Left renal pelvis (tissue), 4 donors: ENCODE measurements at places on chromosomes 5 and 9.
A peak's percentile ranks its signal among the peaks of the same experiment; 100 is the strongest.

GRCh38 chr9:126708178-126708577 is 94.5 kb downstream of the LMX1B start:
- DNase-seq = no peak

DNA sequence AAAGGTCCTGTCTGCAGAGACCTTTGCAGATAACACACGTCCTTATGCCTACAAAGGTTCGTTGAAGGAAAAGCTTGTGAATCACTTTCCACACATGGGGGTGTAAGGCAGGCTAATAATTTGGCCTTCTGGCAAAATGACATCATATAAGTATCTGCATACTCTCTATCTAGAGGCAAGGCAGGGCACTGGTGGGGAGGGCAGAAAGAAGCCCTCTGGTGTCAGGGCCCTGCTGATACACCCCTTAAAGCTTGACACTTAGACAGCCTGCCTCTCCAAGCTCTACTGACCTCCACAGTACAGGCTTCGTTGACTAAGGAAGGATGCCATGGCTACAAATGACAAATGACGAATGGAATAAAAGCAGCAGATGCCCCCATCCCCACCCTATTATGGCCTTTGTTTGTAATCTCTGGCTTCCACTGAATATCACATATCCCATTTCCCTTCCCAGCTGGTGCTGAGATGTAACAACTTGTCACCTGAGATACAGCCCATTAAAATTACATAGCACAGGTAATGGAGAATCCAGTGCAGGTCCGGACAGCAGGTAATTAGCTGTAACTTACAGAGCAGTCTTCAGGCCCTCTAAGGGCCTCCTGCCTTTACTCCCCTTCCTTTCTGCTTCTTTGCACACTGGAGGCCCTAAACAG is 76.9 kb upstream of the IFNK start:
- DNase-seq = no peak

- no peak for DNase-seq
These were observed 86.9 kb downstream of the AOPEP start for GRCh38 chr9:94813379-94813778.

DNA sequence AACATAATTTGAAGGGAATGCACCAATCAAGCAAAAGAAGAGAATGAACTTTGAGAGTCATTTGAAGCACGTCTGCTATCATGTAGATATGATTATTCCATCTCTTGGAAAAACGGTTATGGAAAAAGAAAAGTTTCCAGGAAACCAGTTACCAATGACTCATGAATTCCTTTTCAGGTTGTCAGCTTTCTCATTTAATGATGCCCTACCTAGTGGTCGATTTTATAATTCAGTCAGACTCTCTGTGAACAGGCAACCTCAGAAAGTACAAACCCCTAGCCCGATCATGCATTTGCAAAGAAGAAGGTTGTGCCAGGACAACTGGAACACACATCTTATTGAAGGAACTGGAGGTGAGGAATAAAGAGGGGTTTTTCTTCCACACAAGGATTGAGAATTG is 355.1 kb upstream of the GRIA1 start:
- DNase-seq = no peak

GRCh38 chr5:3604501-3604900 is 8.9 kb downstream of the IRX1 start:
- DNase-seq = no peak

DNA sequence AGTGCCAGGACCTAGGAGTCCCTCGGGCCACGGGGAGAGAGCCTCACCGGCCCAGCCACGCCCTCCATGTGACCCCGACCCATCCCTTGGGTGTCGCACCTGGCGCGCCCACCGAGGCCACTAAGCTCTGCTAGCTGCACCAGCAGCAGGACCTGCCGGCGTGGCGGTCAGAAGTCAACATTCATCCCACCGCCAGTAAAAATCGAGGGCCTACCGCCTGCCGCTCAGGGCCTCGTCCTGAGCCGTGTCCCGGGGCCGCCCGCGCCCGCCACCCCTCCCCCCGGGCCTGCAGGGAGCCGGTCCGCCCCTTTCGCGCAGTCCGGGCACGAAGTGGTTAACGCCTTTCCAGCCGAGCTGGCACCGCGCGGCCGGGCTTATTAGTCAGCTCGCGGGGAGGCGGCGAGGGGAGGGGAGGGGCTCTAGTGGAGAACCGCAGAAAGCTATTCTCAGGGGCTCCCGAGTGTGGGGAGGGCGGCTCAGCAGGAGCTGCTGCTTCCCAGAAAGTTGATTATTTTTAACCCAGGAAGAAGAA is 124.4 kb downstream of the C9orf50 start:
- DNase-seq = peak; percentile 85

DNA sequence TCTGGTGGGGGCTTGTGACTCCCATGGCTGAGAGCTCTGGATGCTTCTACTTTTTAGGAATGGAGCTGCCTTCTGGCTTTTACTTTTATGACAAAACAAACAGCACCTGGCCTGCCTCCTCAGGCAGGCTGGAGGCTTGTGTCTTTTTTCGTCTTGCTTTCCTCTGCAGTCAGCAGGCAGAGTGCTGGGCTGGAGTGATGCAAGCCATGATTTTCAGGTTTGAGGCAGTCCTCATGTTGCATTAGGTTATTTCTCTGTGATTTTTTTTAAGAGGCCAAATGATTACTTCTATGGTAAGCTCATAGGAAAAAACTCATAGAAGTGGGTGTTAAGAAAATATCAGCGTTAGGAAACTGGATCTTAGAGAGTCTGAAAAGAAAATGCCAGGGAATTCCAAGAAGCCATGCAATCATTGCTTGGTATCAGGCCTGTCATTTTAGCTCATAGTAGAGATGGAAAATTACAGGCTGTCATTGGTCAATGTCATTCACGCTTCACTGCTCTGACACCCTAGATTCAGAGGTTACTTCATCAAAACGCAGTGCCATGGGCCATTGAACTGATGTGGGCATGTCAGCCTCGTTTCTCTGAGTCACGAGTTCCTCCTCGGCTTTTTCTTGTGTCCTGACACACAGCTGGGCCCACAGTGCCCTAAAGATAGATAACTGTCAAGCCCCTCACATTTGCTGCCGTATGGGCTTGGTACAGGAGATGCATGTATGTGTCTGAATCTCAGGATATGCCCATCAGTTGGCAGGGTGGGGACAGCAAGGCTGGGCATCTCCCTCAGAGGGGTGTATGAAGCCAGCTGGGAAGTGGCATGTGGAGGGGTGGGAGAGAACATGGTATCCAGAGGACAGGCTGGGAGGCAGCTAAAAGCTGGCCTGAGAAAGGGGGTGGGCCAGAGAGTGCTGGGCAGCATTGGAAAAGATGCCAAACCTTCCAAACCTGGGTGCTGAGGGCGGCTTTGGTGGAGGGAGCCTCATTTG is 151.8 kb downstream of the HSPA4 start:
- DNase-seq = no peak

- DNase-seq = no peak
These were observed 9.1 kb downstream of the FAT2 start for GRCh38 chr5:151581812-151582583.

GRCh38 chr5:126373375-126374108 is 49.7 kb upstream of the GRAMD2B start:
- no peak for DNase-seq

DNA sequence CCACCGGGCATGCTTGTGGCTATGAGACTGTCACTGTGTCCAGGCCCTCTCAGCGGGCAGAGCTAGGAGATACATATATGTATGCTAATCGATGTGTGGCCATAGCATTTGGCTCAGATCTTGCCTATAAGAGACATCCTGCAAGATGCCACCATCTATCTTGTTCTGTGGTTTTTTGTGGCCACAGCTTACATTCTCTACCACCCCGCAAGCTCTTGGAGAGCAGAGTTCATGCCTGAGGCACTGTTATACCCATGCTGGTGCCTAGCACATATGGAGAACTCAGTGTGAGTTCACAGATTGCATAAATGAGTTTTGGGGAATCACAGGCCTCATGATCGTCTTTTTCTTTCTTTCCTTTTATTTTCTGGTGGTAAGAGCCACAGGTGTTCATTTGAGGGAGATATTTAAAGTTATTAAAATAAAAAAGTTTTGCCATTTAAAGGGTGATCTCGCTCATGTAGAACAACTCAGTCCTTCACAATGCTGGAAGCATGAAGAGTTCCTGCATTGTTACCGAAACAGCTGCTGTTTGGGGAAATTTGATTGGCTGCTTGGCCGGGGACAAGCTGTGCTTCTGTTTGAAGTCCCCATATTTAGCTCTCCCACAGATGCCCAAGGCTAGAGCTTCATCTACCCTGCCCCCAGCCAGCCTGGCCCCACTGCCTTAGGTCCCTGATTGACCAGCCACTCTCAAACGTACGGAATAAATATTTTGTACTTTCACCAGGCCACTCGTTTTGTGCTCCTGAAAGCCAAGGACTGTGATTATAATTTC is 169.2 kb upstream of the MAP1B start:
- DNase-seq = no peak

GRCh38 chr5:167965710-167966109 is 325.7 kb upstream of the WWC1 start:
- DNase-seq = no peak

- no peak for DNase-seq
These were observed 115.1 kb upstream of the CCDC152 start for GRCh38 chr5:42641336-42642005.

DNA sequence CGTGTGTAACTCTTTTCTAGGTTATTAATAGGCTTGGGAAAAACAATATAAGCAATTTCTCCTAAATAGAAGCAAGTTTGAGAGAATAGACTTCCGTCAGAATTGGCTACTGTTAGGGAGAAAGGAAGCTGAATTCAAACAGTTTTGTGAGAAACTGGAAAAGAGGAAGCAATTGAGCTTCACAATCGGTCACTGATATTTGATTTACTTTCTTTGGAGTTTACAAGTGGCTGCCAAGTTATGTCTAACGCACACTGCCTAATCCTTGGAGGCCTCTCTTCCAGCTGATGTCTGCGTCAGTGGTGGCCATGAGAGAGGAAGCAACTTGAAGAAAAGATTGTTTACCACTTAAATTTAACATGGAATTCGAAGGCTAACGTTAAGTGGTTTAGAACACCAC is 319.5 kb downstream of the ADGRV1 start:
- DNase-seq = no peak

- DNase-seq = no peak
These were observed 119.1 kb upstream of the TBC1D2 start for GRCh38 chr9:98374385-98375051.

GRCh38 chr5:172716796-172717313 is 54.1 kb downstream of the DUSP1 start:
- DNase-seq = no peak

- no peak for DNase-seq
These were observed 63.6 kb downstream of the RNF180 start for GRCh38 chr5:64229163-64229774.

DNA sequence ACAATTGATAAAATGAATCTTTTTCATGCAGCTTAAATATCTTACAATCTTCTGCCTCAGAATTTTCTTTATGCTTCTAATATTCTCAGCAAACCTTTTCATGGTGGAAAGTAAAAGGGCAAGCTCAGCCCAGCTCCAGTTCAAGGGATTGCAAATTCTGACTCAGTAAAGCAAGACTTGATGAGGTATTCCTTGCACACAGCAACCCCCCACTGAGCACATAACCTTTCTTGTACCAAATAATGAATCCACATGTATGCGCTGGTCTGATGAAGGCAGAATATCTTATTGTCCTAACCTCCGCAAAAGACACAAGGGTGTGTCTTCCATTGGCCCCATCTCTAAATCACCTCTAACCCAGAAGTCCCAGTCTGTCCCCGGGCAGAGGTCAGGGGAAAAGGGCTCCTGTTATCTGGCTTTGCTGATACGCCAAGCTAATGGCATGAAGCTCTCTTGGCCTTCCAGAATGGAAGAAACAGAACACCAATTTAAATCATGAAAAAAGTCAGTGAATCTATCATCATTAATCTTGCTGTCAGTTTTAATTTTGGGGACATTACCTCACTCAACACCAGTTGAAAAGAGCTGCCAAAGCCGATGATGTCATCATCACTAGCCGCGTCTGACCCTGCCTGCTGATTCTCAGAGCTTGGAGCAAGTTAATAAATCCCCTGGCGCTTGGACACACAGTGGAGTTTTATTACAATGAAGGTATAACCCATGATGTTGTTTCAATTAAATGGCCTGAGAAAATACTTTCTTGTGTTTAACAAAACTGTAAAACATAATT is 592.5 kb upstream of the CLINT1 start:
- DNase-seq = no peak
